Activated CD4-positive, CD25-positive, alpha-beta regulatory T cell (primary cell): ENCODE measurements at places on chromosomes 16 and 17.
A peak's percentile ranks its signal among the peaks of the same experiment; 100 is the strongest.

- no peak for DNase-seq
These were observed 540 bp upstream of the CD300LF start for GRCh38 chr17:74713171-74713755.

DNA sequence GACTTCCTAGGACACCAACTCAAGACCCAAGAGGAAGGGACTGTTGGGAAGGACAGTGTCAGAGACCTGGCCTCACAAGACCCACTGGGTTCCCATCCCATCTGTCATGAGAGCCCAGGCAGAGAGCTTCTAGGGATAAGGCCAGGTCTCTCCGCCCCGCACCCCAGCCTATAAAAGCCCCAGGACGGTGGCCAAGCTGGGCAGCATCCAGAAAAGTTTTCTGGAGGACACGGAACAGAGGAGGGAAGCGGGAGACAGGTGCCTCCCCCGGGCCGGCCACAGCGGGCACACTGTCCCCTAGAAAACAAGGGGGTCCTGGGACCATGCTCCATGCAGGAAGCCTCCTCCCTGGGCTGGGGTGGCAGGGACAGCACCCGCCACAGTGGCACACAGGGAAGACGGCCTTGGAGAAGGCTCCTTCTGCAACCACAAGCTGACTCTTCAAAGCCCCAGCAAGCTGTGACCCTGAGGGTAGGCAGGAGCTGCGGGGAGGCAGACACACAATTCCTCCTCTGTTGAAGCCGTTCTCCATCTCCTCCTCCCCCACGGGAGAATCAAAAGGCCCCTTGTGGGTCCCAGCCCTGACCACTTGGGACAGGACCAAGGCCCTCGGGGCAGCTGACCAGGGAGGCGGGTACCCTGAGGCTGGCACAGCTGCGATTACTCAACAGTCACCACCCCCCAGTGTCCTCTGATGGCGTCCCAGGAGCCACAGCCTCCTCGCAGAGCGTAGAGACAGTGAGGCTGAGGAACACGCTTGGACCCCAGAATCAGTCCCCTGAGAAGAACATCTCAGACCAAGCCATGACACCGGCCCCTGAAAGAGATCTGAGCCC is 26.1 kb downstream of the TRPV3 start:
- DNase-seq: no peak

DNA sequence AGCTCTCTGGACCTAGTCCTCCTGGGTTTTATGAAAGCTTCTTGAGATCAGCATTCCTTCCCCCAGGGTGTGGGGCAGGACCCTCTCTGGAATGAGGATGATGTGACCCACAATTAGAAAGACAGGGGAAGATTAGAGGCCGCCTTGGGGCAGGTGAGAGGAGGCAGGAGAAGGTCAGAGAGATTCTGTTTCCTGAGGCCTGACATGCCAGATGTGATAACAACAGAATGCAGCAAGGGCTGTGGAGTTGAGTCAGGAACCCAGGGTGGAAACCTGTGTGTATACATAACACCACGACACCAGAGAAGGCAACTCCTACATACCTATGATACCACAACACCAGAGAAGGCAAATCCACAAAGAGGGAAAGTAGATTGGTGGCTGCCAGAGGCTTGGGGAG is 5.4 kb upstream of the SLC5A10 start:
- no peak for DNase-seq

DNA sequence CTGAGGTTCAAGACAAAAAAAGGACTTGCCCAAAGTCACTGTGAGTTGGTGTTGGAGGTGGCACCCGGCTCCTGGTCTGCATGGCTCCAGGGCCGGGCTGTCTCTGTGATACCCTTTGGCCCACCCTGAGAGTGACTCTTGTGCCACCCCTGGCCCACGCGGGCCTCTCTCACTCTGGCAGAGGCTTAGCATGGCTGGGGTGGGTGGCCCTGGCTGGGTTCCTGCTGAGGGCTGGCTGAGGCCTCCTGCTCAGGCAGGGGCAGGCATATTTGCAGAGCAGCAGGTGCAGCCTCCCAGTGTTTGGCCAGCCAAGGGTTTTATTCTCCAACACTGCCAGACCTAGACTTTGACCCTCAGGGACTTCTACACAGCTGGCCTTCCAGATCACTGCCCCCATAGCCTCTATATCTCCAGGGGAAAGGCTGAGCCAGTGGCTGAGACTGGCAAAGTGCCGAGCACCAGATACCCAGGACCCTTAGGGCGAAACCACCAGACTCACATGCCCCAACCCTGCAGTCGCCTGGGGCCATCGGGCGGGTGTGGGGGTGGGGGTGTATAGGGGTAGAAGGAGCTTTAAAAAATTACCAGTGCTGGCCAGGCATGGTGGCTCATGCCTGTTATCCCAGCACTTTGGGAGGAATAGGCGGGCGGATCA is 21.5 kb upstream of the ADGRG1 start:
- DNase-seq: no peak

- DNase-seq: no peak
These were observed 67.5 kb downstream of the IQCK start for GRCh38 chr16:19785512-19786130.

GRCh38 chr17:72516772-72517399 is 396.1 kb downstream of the SOX9 start:
- DNase-seq: no peak

- DNase-seq: no peak
These were observed 28.5 kb downstream of the TLE7 start for GRCh38 chr16:71413341-71413740.

- DNase-seq: no peak
These were observed 502.3 kb downstream of the RBFOX1 start for GRCh38 chr16:7834771-7835431.

- no peak for DNase-seq
These were observed 338.0 kb downstream of the WWOX start for GRCh38 chr16:78437352-78437968.

- no peak for DNase-seq
These were observed 173.8 kb upstream of the CHMP6 start for GRCh38 chr17:80817861-80818260.

GRCh38 chr17:42865638-42866094 is 14.7 kb downstream of the AOC3 start:
- no peak for DNase-seq

DNA sequence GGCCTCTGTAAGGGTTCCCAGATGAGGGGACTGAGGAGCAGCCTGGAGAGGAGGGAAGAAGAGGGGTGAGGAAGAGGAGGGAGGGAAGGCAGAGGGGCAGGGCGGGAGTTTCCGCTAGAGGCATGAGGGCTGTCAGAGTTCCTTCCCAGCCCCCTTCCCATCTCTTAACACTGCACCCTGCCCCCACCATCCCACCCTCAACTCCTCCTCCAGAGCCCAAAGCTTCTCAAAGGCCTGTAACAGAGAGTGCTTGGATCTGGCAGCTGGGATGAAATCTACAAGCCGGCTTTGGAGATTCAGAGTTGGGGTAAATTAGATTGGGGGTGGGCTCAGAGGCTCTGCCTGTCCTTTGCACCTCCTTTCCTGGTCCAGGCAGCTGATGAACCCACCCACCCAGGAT is 57.3 kb upstream of the DLX4 start:
- DNase-seq: no peak

GRCh38 chr17:50946223-50946890 is 80.2 kb upstream of the TOB1 start:
- DNase-seq: no peak

- DNase-seq: no peak
These were observed 59.7 kb downstream of the B9D1 start for GRCh38 chr17:19302791-19303331.

- DNase-seq: no peak
These were observed 24.3 kb upstream of the LASP1NB start for GRCh38 chr17:38900978-38901656.

DNA sequence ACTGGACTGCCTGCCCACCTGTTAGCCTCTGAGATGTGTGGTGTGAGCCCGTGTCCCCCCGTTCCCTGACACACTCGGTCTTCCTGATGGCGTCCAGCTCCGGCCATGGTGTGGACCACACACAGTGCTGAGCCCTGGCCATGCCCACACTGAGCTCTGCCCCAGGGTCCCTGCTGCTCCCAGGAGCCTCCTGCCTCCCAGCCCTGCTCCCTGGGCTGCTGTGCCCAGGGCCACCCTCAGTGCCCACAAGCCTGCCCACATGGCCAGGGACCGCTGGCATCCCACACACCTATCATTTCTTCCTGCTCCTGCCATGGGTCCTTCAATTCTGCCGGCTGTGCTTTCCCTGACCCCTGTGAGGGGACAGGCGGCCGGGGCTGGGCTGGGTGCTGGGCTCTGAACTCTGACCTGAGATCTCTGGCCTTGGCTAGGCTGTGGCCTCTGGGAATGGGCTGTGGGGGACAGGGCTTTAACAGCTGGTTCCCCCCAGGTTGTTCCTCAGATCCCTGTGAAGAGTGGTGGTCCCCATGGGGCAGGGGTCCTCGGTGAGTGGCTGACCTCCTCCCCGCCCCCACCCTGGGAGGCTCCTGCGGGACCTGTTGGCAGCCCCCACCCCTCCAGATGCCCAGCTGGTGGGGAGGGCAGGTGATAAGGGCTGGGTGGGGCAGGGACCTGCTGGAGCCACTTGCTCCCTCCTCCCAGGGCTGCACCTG is 4.0 kb downstream of the CEMP1 start:
- DNase-seq: no peak

DNA sequence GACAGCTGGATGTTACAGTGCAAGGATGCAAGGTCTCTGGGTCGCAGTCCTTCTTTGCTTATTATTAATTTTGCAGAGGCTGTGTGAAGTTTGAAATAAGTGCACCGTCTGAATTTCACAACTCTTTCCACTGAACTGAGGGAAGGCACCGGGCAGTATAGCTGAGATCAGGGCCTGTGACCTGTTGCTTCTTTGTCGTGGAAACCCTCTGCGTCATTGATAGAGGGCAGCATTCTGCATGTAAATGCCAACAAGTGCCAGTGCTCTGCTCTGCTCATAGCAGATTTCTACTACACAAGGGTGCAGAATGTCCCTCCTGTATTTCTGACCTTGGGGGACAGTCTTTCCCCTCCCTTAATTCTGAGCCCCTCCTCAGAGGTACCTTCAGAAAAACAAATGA is 26.0 kb downstream of the CD300LF start:
- no peak for DNase-seq

- no peak for DNase-seq
These were observed at the start of gene ALOX15B for GRCh38 chr17:8038954-8039610. Gene ALOX15B, plus strand, starts transcription at chr17:8039059. Its CDS starts 97 bp downstream, at chr17:8039156.

DNA sequence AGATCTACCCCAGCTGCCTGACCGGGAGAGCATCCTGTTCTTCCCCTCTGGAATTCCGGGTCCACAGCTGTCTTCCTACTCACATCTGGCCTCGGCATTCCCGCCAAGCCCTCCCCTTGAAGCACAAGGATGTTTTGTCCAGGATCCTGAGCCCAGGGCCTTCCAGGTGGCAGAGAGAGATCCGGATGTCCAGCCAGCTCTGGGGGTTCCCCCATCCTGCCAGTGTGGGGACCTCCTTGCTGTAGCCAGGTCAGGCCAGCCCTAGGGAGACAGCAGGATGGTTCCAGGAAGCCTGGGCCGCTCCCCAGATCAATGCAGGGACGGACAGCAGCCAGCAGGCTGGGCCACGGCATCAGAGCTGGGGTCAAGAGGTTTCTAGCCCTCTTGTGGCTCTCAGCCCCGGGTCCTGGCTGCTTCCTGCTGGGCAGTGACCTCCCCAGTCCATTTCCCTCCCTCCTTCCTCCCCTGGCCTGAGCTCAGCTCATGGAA is 55.3 kb downstream of the SOCS3 start:
- DNase-seq: no peak

DNA sequence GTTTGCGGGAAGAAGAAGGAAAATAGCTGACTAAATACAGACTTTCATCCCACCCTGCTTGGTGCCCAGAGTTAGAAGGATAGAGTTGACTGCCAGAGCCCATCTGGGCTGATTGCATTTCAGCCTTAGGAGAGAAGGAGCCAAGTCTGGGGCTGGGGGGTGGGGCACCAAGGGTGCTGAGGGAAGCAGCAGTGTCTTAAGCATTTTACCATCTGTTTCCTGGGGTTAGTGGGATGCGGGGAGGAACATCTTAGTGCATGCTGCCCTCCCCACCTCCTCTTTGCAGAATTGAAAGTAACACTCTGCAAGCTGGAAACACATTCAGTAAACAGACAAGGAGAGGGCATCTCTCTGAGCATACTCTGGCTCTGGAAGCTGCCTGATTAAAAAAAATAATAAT is 1.5 kb upstream of the ARL5C start:
- DNase-seq: no peak

- DNase-seq: no peak
These were observed 140.7 kb downstream of the KATNIP start for GRCh38 chr16:27690608-27691007.

GRCh38 chr17:66567234-66568170 is 265.1 kb downstream of the PRKCA start:
- DNase-seq: peak; percentile 58

DNA sequence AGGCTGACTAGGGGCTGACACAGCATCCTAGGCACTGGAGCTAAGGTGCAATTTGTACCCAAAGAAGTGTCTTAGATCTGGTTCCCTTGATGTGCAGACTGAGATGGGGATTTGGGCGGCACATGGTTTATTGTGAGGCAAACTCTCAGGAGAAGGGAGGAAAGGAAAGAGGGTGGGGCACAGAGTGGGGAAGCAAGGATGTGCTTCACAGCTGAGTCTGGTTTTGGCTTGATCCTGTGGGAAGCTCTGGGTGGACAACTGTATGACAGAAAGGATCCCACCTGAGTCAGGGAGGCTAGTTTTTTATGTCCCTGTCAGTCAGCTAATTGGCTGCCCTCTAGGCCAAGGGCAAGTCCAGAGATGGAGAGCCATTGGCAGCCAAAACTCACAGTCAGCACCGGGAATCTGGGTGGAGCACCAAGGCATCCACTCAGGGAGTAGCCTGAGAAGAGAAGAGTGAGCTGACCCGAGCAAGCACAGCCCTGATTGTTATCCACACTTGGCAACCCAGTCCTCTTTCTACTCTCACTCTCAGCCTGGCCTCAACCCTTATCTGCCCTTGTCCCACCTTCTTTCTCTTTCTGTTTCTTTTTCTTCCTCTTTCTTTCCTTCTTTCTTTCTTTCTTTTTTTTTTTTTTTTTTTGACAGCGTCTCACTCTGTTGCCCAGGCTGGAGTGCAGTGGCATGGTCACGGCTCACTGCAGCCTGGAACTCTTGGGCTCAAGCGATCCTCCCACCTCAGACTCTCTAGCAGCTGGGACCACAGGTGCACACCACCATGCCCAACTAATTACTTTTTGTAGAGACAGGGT is 12.0 kb downstream of the ARL4D start:
- DNase-seq: no peak

DNA sequence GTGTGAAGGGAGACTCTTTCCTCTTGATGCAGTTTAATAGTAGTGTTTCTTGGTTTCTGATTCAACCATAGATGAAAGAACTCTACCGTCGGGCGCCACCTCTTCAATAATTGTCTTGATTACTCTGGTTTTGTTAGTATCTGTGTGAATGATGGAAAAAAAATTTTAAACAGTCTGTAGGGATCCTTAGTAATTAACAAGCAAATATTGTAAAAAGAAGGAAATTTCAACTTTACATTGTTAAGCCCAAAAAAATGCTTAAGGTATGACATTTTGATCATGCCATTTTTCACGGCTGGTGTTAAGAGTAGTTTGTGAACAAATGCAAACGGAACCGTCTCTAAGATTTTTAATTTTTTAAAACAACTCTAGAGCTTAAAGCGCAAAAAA is 4.1 kb downstream of the KRT10 start:
- DNase-seq: no peak

DNA sequence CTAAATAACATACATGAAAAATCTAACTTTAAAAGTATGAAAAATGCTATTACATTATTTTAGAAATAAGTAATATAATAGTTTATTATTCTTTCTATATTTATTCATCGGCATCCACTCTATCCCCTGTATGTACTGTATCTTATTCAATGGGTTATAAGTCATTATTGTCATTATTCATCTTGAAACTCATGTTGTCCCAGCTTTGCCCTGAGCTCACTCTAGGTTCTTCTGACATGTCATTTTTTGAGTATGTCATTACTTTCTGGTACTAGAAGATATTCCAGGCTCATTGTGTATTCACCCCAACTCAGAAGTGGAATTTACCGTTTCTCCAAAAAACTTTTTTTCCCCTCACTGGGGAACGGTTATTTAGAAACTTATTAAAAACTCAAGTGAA is 53.0 kb upstream of the MNT start:
- no peak for DNase-seq
